ENCODE measurements at places on chromosomes 5 and 9.

DNA sequence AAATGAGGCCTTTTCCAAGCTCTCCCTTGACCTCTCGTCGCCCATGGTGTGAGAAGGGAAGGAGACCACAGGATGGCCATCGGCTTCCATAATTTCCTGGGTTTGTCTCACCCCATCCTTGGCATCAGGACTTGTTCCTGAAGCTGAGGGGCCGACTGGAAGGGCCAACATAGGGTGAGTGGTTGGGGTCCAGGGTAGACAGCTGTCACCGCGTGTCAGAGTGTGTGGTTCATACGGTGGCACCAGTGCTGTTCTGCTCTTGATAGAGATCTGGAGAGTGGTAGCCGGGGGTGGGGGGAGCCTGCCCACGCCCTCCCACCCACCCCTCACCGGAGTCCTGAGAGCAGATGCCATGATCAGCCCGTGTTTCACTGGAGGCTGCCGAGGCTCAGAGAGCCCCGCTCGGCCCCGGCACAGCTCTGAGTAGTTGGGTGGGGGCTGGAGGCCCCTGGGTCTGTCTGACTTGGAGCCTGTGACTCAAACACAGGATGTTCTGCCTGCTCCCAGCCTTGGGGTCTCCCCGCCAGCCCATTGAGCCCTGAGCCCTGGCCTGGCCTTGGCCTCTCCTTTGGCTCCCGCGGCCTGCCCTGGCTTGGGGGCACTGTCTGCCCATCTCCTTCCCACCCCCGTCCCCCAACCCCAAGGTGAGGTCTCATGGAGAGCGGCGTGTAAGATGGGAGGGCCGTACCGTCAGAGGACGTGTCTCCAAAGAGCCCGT lies 53.1 kb upstream of the IER5L start:
- DNase-seq, result no peak

GRCh38 chr9:113446323-113446740 lies 17.2 kb upstream of the RGS3 start:
- DNase-seq, result no peak

DNA sequence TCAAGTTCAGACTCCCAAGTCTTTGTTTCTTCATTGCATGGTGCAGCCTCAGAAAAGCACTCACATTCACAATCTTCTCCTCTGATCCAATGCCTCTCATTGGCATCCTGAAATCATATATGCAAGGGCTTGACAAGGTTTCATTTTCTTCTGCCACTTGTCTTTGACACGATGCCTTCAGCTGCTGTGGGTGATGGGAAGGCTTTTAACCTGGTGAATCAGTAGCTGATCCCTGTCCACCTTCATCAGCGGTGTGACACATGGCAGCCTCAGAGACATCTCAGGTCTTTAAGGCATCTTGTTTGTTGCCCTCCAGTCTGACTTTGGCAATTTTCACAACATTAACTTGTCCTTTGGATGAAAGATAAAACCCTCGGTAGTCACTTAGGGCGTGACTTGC lies 147.2 kb downstream of the PRELID2 start:
- DNase-seq, result no peak

GRCh38 chr9:118529624-118530214 lies 825.5 kb downstream of the TLR4 start:
- DNase-seq, result no peak

DNA sequence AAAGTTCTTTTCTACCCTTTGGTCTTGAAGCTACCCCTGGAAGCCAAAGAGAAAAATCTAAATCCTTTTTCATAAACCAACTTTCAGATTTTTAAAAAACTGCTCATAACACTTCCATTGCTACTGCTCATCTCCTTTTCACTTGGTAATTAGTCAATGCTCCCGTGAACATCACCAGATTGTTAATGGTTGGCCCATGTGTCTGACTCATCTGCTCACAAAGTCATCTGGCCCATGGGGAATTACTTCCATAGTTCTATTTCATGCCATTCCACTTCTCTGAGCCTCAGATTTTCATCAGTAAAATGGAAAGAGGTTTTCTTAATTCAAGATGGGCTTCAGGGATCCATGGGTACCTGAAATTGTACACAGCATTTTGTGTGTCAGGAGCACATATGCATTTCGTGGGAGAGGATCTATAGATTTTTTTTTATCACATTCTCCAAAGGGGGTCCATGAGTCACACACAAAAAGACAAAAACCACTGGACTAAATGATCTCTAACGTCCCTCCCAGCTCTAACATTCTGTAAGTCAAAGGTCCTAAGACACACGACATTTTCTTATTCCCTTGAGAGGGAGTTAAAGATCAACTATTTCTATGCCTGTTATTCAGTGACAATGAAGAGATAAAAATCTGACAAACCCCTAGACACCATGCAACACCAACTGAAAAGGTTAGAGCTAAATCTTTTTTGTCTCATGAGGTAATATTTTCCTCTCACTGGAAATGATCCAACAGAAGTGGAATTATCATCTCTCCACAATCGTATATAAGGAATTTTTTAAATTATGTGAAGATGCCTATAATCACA lies 75.4 kb downstream of the TEX10 start:
- no peak for DNase-seq

GRCh38 chr5:134432174-134432573 lies 20.5 kb upstream of the CDKN2AIPNL start:
- no peak for DNase-seq

GRCh38 chr5:1111241-1111726 lies 579 bp downstream of the SLC12A7 start:
- DNase-seq, result no peak

- DNase-seq, result no peak
Measured at GRCh38 chr9:99663856-99664255, 157.8 kb upstream of the NR4A3 start.

DNA sequence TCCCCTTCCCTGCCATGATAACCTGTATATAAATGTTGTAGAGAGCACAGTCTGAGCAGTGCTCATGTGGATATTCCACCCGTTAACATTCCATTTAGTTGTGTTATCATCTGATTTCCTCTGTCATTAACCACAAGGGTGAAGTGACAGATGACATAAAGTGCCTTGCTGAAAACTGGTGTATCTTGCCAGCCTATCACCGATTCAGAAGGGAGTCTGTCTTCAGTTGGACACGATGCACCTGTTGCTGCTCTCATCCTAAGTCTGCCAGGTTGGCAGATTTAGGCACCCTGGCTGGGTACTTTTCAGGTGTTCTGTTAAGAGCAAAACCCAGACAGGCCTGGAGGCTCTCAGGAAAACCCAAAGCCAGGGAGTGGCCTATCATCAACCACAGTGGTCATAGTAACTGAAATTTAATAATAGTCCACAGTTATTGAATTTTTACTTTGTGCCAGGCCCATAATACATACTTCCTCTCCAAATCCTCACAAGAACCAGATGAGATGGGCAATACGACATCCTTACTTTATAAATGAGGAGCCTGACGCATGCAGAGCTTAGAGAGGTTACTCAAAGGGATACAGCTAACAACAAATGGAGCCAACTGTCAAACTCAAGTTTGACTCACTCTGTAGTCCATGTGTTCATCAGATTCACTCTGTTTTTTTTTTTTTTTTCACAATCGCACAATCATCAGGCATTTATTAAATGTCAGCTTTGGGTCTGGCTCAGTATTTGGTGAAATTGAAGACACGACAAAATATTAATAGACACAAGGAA lies 100.7 kb upstream of the SPRY4 start:
- DNase-seq, result no peak

GRCh38 chr5:143216211-143216610 lies 187.3 kb downstream of the NR3C1 start:
- no peak for DNase-seq

DNA sequence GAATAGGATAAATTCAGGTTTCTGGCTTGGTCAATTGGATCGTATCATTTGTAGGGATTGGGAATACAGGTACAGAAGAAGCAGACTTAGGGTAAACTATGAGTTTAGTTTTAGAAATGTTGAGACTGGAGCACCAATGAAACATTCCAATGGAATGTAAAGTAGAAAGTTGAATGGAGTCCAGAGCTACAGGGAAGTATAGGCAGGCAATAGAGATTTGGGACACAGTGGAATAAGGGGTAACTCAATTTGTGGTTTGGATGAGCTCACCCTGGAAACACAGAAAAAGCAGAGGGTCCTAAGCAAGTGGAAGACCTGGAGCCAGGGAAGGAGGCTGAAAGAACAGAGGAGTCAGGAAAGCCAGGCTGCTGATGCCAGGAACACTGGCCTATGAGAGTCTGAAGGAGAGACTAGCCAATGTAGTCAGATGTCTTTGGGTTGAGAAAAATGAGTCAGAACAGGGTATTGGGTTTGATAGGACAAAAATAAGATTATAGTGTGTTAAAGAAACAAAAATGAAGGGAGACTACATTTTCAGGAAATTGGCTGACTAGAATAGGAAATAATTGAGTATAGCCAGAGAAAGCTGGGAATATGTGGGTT lies 72.8 kb downstream of the STARD4 start:
- DNase-seq, result no peak

DNA sequence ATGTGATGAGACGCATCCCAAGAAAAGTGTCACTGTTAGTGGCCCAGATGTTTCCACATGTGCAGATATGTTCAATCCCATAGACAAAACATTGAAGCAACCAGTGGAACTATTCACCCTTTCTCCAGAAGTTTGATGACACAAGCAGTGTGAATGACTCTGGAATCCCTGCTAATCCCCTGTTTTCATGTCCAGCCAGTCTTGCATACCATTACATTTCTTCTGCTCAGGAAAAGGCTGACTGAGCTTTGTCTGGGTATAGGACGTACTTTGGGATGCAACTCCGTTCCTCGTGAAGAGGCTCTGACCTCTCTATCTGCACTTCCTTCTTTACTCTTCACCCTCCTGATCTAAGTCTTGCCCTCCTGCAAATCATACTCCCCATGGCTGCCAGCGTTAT lies 172.4 kb downstream of the NTRK2 start:
- no peak for DNase-seq

GRCh38 chr9:128818839-128819715 lies 777 bp downstream of the ENDOG start:
- no peak for DNase-seq

DNA sequence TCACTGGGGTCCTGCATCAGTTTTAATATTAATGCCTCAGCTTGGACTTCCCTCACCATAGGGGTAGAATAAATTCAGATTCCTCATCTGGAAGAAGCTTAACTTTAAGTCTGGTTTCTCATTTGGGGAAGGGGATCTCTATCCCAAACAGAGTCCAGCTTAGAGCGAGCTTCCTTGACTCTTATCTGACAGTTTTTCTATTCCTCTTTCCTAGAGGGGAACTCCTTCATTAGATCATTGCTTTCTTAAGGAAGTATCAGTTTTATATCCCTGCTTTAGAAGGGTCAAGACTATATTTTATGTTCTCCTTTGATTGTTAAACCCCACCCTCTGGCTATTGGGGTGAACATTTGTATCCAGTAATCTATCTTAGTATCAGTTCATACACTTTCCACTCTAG lies 24.2 kb upstream of the CDC42SE2 start:
- DNase-seq, result no peak

Measured in NCI-H187 treated with DMSO at 0.1 percent for 48 hours (cell line).